ENCODE measurements at places on chromosomes 2 and 18.

- no peak for DNase-seq
Measured at GRCh38 chr2:217440000-217440399, 562.8 kb downstream of the TNS1 start.

- no peak for DNase-seq
Measured at GRCh38 chr18:74498712-74499627, 2.8 kb downstream of the CNDP2 start.

- DNase-seq: no peak
Measured at GRCh38 chr2:45651415-45652089, at the start of gene PRKCE. TSS of gene PRKCE (plus strand) at chr2:45651675.

- DNase-seq: no peak
Measured at GRCh38 chr2:211068108-211068780, 511.8 kb downstream of the CPS1 start.

- DNase-seq: no peak
Measured at GRCh38 chr2:64675860-64676259, 22.1 kb upstream of the SERTAD2 start.

- no peak for DNase-seq
Measured at GRCh38 chr2:86213056-86213455, 13.8 kb downstream of the MRPL35 start.

DNA sequence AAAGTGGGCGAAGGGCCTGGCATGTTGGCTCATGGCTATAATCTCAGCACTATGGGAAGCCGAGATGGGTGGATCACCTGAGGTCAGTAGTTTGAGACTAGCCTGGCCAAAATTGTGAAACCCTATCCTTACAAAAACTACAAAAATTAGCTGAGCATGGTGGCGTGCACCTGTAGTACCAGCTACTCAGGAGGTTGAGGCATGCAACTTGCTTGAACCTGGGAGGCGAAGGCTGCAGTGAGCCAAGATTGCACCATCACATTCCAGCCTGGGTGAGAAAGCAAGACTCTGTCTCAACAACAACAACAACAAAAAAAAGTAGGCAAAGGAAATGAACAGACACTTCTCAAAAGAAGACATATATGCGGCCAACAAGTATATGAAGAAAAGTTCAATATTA, 196.5 kb downstream of the RAB3GAP1 start:
- no peak for DNase-seq

- peak; percentile 57 for DNase-seq
Measured at GRCh38 chr18:48412339-48412929, 3.3 kb upstream of the ZBTB7C start.

- no peak for DNase-seq
Measured at GRCh38 chr2:196113061-196113974, 44.7 kb upstream of the DNAH7 start.

DNA sequence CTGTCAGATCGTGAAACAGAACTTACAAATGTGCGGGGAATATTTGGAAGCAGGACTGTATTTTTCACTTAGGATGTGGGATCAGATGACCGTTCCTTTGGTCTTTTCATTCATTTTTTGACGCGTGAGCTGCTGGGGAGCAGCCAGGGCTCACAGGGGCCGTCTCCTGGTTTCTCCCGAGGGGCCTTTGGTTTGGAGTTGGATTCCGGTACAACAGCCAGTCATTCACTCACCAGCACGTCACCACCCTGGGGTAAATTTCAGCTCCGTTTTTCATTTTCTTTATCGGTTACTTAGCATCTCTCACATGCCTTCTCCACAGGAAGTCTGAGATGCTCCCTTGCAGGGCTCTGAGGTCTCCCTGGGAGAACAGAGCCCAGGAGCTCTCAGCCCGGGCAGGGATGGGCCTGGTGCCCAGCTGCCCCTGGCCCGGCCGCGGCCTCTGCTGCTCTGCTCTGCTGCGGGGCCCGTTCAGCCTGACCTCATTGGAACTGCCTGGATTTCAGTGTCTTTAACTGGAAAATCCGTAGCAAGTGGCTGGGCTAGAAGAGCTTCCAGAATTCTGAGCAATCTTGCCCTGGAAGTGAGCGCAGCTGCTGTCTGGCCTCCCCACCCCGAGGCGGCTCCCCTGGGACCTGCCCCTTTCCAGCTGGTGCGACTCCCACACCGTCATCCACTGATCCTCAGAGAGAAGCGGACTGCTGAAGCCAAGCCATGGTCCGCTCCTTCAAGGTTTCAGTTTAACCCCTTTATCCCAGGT, 335.6 kb downstream of the EIPR1 start:
- DNase-seq: no peak

- DNase-seq: no peak
Measured at GRCh38 chr2:54954705-54955357, 95.4 kb downstream of the RTN4 start.

GRCh38 chr2:163455815-163456214, 280.0 kb downstream of the FIGN start:
- DNase-seq: no peak

- no peak for DNase-seq
Measured at GRCh38 chr18:46536215-46536874, 120.7 kb downstream of the LOXHD1 start.

GRCh38 chr2:16773080-16773713, 107.6 kb upstream of the CYRIA start:
- DNase-seq: peak; percentile 25

DNA sequence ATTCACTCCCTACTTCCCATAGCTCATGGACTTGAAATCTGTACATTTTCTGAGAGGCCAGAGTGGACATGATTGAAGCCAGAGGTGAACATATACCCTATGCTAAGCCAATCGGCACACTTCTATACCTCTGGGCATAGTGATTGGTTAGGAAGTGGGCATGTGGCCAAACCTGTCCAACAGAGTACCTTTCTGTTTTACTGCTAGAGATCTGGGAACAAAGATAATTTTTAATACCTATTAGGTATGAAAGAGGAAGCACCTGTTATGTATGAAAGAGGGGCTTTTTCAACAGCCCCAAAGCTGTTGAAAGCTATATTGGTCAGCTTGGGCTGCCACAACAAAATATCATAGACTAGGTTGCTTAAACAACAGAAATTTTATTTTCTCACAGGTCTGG, 27.7 kb downstream of the METTL8 start:
- no peak for DNase-seq

GRCh38 chr2:47360927-47361326, 42.0 kb upstream of the MSH2 start:
- no peak for DNase-seq

DNA sequence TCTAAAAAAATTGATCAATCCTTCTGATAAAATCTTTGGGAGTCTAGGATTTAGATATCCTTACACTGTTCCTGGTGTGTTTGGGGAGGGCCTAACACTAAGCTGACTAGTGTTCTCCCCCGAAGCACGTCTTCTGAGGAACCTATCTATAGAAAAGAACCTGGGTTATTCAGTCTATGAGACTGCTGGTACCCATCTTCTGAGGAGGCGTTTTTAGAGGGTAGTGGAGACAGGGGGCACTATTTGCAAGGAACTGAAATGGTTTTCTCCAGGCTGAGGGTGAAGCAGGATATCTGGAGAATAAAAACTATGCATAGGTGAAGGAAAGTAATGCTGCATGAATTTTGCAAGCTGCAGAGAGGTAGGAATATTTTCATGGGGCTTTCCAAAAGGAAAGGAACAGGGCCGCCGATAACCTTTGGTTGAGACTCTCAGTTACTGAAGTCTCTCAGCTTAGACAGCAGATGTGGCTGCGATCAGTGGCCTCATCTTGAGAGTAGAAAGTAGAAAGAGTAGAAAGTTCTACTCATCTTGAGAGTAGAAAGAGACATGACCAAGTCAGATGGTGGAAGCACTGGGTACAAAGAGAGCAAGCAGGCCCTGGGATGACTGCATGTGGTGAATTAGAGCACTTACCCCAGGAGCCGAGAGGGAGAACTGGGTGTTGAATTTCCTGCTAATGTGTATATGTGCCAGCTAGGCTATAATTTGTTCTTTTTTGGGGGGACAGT, 31.8 kb upstream of the KCNE4 start:
- DNase-seq: no peak

- no peak for DNase-seq
Measured at GRCh38 chr2:121778741-121779487, 23.5 kb downstream of the TSN start.

- no peak for DNase-seq
Measured at GRCh38 chr2:227720680-227721079, 2.9 kb upstream of the SLC19A3 start.

- no peak for DNase-seq
Measured at GRCh38 chr2:70994009-70994698, 519 bp downstream of the TEX261 start.

DNA sequence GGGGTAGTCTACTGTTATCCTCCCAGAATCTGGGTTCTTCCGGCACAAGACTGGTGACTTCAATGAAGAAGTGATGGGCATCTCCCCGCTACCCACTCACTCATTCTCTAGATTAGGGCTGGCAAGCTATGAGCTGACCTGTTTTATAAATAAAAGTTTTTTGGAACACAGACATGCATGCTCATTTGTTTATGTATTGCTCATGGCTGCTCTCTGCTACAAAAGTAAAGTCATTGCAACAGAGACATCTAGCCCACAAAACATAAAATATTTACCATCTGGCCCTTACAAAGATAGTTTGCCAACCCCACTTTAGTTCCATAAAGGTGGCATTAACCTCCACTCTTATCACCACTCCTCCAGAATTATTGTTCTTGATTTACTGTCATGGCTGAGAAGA, 39.1 kb upstream of the SPATS2L start:
- no peak for DNase-seq

DNA sequence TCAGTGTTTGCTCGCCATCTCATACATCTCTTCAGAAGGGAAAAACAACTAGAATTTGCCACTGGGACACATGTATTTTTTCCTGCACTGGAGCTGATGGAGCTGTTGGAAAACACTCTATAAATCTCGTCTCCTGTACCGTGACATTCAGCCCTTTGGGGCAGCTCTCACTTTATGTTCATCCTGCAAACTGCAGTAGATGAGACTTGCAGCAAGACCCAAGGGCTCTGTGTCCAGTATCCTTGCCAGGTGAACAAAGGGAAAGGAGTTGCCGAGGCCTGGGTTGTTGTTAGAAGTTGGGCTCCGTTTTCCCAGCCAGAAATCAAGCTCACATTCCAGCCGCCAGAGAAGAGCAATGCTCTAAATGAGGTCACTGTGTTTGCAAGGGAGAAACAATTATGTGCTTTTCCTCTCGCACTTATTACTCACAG, 285.1 kb downstream of the SLC4A3 start:
- DNase-seq: no peak

DNA sequence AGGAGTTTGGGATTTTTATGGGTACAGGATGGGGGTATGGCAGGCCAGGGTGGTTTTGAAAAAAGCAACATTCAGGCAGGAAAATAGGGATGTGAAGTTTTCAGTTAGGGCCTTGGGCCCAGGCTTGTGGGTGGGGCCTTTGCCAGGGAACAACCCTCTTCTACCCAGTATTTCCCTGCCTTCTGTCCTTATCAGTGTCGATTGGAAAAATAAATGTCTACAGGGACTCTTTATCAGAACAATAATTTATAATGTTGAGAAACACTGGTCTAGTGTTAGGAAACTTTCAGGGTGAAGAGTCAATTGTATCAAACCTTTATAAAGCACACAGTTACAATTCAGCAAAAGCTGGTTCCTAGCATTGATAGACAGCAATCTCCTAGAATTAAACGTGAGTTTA, 214.1 kb upstream of the NABP1 start:
- no peak for DNase-seq

GRCh38 chr2:203790134-203790852, 77.3 kb upstream of the CTLA4 start:
- DNase-seq: no peak

DNA sequence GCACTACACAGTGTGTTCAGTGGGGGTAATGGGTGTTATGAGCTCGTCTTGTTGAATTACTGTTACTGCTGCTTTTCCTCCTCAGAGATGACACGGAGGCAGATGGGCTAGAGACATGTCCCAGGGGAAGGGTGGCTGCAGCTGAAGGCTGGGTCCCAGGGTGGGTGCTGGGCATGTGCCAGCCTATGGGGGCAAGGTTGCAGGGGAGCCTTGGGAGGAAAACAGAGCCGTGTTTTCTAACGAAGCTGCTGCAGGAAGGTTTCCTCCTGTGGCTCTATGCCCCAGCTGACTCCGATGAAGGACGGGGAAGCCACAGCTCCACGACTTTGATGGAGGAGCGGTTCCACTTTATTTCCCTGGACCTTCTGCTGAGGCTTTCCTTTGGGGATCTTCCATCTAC, 42.4 kb downstream of the ASB18 start:
- DNase-seq: no peak

- peak; percentile 37 for DNase-seq
Measured at GRCh38 chr2:41782306-41783158, 265.3 kb upstream of the PKDCC start.

DNA sequence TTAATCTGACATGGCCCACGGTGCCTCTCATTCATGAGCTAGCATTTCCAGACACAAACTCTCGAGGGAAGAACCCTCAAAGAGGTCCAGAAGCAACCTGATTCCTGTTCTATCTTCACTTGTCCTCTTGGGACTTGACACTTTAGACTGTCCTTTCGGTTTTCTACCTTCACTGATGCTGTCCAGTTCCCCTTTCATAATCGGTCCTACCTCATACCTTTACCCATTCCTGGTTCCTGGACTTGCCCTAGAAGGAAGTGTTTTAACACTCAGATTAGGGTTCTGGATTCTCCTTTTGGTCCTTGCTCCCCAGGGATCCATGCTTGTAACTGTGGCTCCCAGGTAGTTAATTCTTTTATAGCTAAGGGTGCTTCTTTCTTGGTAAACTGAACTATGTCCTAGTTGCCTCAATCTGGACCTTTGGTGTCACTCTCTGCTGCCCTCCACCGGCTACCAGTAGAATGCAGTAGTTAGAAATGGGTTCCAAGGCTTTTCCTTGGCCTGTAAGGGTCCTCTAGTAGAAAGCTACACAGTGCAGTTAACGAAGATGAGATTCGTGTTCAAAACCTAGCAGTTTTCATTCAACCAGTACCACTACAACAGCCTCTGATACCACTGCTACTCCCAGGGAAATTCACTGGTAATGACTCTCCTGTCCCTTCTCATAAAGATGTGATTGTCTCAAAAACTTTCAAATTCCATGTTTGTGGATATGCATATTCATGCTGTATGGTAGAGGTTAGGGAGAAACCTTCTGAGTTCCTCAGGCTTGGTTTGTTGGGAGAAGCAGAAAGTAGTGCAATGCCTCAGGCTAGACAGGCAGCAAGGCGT, 178.1 kb upstream of the CYP26B1 start:
- DNase-seq: no peak

DNA sequence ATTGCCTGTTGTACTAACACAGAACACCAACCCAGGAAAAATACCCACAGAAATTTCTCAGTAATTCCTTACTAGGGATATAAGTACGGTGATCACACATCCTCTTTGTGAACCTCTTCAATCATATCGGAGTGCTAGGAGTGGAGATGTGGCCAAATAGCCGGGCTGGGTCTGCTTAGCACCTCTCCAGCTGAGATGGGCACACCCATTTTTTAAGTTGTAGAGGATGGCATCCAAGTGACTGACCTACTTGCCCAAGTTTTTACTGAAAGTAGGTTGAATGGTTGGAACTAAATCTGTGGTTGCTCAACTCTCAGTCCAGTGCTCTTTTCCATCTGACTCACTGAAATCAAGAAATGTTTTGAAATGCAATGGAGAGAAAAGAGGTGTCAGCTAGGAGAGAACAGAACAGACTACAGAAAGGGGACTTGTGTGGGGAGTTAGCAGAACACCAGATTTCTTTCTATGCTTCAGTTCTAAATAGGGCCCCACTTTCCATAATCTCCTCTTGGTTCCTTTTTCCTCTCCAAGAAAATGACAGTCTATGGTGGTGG, 68.7 kb upstream of the FSHR start:
- no peak for DNase-seq

GRCh38 chr2:220064111-220065030, 436.9 kb downstream of the SLC4A3 start:
- DNase-seq: no peak

GRCh38 chr2:211598238-211598637, 940.4 kb downstream of the ERBB4 start:
- DNase-seq: no peak

- DNase-seq: peak; percentile 4
Measured at GRCh38 chr2:101518578-101519492, 43.9 kb upstream of the RFX8 start.
